ENCODE measurements at places on chromosomes 12 and 14.

GRCh38 chr14:80537626-80538025, 326.3 kb upstream of the DIO2 start:
- DNase-seq, result no peak

DNA sequence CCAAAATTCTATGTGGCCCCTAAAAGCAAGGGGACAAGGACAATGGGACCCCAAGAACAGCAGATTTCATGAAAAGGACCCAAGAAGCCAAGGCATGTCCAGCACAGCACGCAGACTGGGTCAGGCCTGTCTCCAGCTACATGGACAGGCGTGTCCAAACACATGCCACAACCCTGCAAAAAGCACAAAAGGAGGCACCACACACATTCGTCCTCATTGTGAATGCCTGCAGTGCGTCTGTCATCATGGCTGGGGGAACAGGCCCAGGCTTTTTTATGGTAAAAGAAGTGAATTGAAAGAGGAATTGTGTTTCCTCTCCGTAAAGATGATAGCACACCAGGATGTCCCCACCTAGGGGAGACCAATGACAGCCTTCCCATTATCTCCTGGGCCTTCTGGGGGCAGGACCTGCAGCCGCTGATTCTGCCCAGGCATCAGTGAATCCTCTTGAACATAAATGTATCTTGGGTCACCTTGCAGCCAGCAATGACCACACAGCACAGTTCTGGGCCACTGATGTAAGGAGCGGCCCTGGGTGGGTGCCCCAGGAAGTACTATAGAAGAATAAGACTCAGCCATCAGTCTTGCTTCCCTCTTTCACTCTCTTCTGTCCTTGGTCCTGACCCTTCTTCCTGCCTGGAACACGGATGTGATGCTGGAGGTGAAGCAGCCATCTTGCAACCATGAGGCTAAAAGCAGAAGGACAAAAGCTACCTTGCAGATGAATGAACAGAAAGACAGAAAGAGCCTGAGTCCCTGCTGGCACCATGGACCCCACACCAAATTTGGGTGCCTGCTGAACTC, 29.8 kb upstream of the C14orf180 start:
- no peak for DNase-seq

DNA sequence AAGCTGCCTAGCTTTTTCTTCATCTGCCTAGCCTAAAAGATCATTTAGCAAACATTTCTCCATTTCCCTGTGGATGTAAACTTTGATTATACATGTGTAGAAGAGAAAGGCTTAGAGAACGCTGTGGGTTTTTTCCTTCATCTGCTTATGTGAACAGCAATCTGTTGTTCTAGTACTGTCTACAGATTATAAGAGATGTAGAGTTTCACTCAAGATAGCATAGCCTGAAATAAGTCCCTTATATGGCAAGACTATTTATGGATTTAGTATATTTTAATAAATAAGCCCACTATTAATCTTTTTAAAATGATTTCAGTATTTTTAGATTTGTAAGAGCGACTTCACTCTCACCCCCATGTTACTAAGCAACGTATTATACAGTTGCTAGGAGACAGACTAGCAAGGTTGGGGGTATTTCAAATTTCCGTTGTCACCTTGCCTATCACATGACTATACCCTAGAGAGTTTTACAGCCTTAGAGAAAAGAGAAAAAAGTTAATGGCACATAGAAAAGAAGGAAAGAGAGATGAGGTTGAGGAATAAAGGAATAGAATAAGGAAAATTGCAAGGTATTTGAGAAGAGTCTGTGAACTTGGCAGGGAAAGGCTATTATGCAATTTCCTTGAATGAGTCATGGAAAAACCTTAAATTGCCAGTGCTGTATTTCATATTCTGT, 12.2 kb upstream of the TUBA1A start:
- DNase-seq, result peak; percentile 88

DNA sequence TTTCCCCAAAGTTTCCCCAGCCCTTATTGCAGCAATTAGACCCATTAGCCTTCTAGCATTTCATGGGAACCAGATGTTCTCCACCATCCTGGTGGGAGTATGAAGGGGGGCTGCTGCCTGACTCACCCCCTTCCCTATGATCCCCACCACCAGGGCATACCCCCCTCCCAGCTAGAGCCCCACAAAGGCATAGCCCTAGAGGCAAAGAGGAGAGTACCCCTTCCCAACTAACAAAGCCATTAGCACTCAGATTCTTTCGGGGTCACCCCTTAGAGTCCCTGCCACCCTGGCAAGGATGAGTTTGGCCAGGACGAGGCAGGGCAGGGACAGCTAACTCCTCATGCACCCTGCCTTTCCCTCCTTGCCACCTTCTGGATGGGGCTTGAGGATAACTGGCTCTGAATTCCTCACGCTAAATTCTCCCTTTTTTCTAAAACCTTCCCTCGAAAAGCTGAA, 9.2 kb downstream of the RARG start:
- DNase-seq, result no peak

DNA sequence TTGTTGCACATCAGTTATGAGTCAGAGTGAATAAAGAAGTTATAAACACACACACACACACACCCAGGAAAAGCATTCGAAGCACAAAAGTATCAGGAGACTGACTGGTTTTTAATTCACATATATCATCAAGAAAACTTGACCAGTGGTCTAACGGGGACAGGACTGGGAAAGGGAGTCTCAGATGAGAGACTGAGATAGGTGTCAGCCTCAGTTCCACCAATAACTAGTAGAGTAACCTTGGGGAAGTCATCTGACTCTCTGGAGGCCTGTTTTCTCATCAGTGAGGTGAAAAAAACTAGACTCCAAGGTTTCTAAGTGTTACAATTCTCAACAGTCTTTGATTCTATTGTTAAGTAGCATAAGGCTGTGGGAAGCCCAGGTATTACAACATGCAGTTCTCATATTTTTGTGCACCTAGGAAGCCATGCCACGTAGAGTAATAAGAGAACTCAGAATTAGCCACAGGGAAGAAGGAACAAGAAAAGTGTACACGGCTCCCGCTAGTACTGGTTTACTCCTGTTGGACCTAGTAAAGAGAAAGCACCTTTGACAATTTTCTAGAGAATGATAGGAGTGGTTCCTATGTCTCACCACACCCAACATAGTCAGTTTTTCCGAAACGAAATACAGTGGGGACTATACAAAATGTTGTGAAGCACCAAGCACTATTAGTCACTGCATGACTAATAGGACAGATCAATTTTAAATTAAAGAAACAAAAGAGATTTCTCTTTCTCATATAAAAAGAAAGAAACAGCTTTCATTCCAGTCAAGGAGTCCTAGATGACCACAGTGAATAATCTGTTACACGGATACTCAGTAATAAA, 5.0 kb downstream of the PPTC7 start:
- peak; percentile 89 for DNase-seq

GRCh38 chr12:50102646-50103309, 1.0 kb upstream of the GPD1 start:
- DNase-seq, result no peak

DNA sequence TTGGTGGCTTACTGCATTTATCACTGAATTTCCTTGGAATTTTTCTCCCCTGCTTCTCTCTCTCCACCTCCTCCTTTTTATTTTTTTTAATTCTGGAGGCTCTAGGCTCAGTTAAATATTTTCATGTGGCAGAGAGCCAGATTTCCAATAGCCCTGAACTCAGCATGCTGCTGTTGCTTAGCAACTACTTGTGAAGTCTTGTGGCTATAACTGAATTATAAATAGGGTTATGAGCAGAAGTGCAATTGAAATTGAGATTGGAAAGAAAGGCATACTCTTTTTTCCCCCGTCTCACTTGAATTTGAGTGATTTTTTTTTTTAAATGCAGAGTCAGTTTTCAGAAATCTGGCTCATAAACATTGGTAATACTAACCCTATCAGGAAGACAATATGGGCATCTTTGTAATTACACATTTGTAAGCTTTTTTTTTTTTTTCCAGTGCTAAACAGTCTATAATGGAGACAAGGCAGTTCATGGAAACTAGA, 38.3 kb downstream of the ATF7IP start:
- DNase-seq, result peak; percentile 71

DNA sequence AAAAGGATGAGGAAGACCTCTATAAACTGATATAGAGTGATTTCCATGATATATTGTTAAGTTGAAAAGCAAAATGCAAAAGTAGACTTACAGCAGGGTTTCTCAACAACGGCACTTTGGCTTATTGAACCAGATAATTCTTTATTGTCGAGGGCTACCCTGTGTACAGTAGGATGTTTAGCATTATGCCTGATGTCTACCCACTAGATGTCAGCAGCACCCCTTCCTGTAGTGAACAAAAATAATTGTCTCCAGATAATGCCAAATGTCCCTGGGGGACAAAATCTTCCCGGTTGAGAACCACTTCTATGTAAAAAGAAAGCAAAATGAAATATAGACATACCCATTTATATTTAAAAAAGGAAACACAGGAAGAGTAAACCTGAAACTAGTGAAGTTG, 32.4 kb downstream of the ABCD2 start:
- peak; percentile 58 for DNase-seq

DNA sequence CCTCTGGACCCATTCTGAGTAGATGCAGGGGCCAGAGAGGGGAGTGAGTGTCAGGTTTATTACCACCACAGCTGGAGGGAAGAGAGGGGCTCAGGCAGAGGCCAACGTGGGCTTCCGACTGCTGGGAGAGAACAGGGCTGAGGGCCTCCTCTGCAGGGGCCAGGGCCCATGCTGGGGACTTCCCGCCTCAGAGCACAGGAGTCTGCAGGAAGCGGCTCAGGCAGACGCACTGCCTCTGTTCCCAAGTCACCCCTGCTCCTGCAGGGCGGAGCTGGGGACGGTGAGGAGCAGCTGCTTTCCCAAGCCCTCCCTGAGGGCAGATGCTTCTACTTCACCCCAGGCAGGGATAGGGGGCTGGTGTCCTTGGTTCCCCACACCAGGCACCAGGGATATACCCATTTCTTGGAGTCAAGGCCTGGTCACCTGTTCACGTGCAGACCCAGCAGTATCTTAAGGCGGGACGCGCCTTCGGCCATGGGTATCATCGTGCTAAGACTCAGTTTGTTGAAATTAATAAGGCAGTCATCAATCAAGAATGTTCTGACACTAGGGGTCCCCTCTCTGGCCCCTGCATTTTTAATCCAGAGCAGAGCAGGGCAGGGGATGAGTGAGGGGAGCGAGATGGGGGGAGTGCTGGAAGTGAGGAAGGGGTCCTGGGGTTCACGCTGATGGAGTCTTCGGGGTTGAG, 100.0 kb downstream of the PIWIL1 start:
- no peak for DNase-seq

GRCh38 chr12:87794854-87795253, 234.3 kb downstream of the C12orf50 start:
- no peak for DNase-seq

- DNase-seq, result no peak
These were observed 170.1 kb upstream of the PWP1 start for GRCh38 chr12:107515446-107515958.

Data from OCI-M1 (cell line).